ENCODE measurements at places on chromosomes 12 and 14.
A peak's percentile ranks its signal among the peaks of the same experiment; 100 is the strongest.

GRCh38 chr14:50832935-50833630, 2.1 kb upstream of the NIN start:
- DNase-seq = no peak

DNA sequence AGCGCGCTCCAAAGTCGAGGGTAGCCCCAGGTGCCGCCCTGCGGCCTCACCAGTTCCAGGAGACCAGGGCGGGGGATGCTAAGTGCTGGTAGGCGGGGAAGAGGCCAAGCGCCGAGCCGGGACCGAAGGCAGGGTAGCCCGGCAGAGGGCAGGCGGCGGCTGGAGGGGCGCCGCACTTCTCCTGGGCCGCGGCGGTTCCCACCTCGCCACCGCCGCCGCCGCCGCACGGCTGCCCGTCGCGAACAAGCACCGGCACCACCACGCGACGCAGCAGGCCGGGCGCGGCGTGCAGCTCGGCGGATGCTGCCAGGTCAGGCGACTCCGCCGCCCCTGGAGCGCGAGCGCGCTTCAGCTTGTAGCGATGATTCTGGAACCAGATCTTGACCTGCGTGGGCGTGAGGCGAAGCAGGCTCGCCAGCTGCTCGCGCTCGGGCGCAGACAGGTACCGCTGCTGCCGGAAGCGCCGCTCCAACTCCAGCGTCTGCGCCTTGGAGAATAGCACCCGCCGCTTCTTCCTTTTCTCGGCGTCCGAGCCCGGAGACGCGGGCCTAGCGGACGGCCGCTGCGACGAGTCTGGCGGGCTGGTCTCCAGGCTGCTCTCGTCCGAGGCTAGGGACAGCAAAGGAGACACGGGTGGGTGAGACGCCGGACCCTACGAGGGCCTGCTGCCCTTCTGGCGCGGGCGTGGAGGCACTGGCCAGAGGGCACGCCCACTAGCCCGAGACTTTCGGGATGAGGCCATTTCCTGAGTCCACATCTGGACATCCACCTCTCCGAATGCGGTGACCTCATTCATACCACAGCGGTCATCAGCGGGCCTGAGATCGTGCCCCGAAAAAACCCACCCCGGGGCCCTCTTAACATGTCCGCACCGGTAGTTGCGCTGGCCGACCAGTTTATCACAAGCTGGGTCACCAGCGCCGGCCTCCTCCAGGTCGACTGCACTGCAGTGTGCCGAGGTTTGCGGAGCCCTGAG, 1.3 kb downstream of the NKX2-8 start:
- no peak for DNase-seq

- DNase-seq = no peak
These were observed 210.1 kb downstream of the RGS6 start for GRCh38 chr14:72142328-72142727.

GRCh38 chr12:74415633-74416032, 122.0 kb upstream of the ATXN7L3B start:
- no peak for DNase-seq

- DNase-seq = no peak
These were observed 1.0 kb upstream of the ATG14 start for GRCh38 chr14:55412676-55413075.

DNA sequence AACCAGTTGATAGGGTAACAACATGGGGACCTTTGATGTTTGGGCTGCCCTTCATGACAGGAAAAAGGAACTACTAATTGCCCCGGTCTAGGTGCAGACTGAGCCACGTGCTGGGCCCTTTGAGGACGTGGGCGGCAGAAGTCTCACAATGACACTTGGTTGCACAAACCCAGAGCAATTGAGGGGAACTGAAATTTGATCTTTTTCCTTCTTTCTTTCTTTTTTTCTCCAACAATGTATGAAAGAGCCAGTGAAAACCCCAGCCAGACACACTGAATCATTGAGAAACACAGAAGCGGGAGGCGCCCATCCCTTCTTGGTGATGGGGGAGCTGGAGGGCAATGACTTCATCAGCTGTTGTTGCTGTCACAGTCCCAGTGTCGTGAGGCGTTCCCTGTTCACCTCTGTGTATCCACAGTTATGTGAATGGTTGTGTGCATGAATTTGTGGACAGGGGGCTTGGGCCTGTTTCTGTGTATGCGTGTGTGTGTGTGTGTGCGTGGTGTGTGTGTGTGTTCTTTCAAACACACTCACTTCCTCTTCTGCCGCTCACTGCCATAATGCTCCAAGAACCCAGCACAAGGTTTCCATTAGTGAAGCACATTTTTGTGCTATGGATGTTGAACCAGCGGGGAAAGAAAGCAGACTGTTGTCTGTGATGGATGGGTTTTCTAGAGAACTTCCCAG, 137.5 kb upstream of the CCND2 start:
- peak; percentile 55 for DNase-seq

GRCh38 chr14:92397953-92398564, 75.1 kb downstream of the SLC24A4 start:
- DNase-seq = no peak

DNA sequence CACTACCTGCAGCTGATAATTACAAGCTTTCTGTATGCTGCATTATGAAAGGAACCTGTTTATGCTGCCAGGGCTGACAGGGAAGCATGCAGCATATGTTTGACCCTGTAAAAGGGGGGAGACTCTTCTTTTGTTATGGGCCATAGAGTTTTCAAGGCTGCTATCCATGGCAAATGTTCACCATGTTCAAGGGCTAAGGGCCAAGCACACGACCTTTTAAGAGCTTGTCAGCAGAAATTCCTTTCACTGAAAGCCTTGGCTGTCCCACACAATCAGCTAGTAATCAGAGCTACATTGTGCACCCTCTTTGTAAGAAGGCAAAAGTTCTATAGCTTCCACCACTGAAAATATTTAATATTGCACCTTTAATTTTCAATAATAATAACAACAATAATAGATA, 74.2 kb upstream of the MBIP start:
- no peak for DNase-seq

- no peak for DNase-seq
These were observed 5.1 kb upstream of the PAPOLA start for GRCh38 chr14:96497087-96497486.

DNA sequence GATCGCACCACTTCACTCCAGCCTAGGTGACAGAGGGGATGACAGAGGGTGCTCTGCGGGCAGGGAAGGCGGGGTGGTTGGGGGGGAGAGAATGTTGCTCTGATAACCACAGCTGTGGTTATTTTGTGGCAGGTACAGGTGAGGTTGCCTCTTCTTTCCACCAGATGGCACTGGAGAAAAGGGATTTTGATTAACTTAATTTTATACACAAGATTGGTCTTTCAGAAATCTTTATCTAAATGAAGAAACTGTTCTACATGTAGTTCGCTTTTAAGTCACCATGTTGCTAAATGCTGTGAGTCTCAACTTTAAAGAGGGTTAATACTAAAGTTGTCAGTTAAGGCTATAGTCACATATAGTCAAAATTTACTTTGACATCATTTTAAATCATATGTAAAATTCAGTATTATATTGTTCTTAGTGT, 25.7 kb downstream of the FGF23 start:
- no peak for DNase-seq

DNA sequence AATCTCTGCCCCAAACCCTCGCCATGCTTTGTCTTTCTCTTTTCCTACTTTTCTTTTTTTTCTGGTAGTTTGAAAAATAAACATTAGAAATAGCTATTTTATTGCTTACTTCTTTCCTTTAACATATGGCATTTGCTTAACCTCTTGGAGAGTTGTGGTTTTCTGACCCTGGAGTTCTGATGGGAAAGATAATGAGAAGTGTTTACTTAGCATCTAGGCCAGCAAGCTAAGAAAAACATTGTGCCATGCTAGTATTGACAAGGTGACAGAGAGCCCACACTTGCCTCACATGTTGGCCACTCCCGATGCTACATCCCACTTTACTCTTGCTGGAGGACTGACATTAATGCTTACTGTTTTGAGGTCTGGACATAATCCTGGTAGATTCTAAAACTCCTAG, 886.2 kb downstream of the DIO2 start:
- no peak for DNase-seq

DNA sequence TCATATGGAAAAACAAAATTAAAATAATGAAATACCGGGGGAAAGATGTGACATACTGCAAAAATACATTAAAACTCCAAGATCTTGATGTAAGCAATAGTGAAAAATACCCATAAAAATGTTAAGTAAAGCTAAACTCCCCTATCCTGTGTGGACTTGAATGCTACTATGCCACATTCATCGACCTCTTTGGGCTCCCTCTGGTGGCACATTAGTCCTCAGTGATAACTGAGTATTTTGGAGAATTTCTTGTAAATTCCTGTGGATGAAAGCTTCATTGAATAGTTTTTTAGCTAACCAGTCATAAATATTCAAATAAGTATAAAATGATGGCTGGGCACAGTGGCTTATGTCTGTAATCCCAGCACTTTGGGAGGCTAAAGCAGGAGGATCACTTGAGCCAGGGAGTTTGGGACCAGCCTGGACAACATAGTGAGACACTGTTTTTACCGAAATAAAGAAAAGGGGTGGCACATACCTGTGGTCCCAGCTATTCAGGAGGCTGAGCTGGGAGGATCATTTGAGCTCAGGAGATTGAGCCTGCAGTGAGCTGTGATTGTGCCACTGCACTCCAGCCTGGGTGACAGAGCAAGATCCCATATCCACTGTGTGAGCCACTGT, 42.4 kb upstream of the SGPP1 start:
- no peak for DNase-seq

DNA sequence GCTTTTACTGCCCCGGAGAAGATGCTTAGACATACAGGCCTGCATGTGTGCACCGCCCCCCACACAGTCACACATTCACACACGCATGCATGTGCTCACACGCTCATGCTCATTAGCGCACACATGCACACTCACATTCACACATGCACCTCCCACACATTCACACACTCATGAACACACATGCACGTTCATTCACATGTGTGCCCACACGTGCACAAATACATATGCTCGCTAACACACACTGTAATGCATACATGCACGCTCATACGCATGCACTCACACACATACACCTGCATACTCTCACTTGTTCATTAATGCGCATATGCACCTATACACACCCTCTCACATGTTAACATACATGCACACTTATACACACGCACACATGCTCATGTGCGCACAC, 21.9 kb downstream of the TMEM132C start:
- DNase-seq = no peak

GRCh38 chr12:104485651-104486362, 29.1 kb downstream of the CHST11 start:
- no peak for DNase-seq

- no peak for DNase-seq
These were observed 53.7 kb downstream of the APAF1 start for GRCh38 chr12:98698603-98699463.

DNA sequence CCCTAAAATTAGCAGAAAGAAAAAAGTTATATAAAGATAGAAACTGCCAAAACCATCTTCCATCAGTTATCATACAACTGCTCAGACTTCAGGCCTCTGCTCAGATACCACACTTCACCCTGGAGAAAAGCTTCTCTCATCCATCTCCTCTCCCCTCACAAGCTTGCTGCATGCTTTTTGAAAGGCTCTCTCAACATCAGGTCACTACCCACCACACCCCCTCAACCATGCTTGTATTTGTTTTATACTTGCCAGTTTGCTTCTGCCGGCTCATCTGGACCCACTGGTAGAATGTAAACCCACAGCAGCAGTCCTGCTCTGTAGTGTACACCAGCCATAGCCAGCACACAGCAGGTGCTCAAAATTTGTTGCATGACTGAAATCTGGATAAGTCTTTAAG, 8.8 kb downstream of the PPP1CC start:
- no peak for DNase-seq

DNA sequence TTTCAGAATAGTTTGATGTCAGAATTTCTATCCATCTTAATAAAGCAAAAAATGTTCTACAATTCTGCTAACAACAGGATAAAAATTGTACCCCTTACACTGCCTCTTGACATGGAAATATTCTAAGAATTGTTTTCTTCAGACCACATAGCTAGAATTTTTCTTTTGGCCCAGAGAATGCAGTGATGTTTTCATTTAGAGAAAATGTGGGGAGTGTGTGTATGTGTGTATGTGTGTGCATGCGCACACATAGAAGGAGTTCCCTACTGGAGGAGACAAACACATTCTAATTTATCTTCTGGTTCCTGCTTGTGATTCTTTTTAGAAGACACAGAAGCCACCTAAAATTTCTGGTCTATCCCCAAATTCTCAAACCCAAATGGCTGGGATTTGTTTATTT, 1145.7 kb downstream of the VRK1 start:
- DNase-seq = no peak
